ENCODE measurements at places on chromosomes 5 and 9.

GRCh38 chr5:98923966-98924365, 4.8 kb downstream of the CHD1 start:
- DNase-seq: no peak

DNA sequence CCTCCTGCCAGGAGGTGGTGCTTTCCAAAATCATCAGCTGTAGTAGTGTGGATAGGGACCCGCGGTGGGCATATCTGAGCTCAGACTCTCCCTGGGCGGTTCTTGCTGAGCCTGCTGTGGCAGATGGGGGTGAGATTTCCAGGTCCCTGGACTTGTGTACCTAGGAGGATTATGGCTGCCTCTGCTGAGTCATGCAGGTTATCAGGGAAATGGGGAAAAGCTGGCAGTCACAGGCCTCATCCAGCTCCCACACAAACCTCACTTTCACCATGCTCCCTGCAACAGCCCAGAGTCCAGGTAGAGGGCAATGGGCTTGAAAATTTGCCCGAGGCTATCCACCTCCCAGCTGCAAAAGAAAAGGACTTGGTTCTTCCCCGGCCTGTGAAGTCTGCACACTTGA, 23.4 kb upstream of the MAMDC2 start:
- DNase-seq: no peak

DNA sequence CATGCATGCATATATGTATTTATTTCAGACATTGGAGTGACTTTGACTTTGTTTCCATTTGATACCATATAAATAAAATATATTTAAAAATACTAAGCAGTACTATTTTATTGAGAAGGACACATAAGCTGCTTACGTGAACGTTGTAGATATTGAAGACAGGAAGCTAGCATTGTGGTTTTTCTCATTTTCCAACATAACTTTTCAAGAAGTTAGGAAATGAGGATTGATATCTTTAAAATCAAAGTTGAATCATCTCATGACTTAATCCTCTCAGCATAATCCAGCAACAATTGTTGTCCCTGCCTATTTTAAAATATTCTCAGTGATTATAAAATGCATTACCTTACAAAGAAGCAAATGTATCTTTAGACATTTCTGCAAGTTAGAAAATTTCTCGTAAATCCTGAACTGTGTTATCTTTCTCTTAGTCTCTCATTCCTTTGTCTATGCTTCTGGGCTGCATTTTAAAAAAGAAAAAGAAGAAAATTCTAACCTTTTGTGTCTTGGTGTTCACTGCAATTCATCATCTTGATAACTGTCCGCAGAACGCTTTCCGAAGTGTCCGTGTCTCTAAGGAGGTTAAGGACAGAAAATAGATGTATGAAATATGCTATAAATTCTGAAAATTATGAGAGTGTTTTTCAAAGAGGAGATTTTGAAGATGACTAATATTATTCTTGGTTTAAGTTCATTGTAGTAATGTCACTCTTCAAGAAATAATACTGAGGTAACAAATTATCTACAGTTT, 1089.9 kb upstream of the CDH6 start:
- no peak for DNase-seq

DNA sequence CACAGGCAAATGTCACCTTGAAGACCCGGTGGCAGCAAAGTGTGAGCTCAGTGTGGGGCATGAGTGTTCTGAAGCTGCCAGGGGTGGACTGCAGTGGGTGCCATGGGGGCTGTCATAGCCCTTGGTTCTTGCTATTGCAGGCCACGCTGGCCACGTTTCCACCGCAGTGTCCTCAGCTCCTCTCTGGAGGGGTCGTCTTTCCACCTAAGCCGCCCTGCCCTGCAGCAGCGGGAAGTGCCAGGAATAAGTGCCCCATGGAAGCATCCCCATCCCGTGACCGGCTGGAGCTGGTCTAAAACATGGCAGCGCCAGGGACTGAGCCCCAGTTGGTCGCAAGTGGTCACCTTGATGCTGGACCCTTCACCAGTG, 6.9 kb downstream of the OBP2B start:
- DNase-seq: no peak

DNA sequence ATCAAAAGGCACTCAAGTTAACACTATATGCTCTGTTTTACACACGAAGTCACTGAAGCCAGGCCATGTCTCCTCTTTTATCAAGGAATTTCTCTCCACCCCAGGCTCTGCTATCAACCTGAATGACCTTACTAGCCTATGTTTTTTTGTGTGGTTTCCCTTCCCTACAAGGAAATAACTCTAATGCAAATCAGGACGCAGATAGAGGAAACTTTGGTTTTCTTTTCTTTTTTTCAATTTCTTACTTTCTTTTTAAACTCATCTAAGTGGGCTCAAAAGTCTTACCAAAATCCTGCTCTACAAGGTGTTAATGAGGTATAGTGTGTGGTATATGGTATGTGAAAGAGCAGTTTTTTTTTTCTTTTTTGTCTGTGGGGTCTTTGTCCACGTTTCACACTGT, 5.5 kb upstream of the SLC46A2 start:
- no peak for DNase-seq

DNA sequence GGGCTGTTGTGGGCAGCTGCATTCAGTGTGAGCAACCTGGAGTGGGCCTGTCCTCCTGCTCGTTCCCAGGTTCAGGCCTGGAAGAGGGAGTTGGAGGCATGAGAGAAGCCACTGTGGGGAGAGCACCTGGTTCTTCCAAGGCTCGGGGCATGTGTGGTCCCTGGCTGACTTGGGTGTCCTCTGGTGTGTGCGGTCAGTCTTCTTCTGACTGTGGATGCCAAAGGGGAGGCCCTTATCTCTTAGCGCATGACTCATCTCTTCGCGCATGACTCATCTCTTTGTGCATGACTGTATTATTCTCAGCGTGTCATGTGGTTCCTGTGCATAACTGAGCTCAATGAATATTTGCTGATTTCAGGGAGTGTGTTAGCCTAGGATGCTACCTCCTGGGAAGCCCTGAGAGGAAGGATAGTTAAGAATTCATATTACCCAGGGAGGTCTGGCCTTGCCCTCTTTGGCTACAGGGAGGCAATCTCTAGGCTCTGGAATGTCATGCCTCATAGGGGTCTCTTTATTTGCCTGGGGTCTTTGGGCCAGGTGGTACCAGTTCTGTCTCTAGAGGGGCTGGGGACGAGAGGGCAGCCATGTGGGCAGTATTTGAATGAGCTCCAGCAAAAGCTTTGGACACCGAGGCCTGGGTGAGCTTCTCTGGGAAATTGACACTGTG, 188.7 kb downstream of the HSPA4 start:
- no peak for DNase-seq

GRCh38 chr5:147384346-147385193, 125.3 kb downstream of the DPYSL3 start:
- DNase-seq: no peak

Data from CD8-positive, alpha-beta T cell (primary cell).